ENCODE measurements at places on chromosomes 7 and 10.

DNA sequence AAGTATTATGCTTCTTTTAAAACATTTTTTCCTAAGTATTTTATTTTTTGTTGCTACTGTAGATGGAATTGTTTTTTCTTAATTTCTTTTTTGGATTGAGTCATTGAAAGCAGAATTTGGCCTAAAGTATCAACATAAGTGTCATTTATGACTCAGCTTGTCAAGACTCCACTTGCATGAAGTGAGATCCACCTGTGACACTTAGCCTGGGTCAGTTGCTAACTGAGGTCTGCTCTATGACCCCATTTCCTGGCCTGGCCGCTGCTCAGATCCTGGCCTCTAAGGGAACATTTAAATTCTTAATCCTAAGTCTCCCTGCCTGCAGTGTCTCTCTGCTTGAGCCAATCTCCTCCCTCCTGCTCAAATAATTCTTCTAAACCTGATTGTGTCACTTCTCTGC, 35.5 kb downstream of the TMEM270 start:
- no peak for DNase-seq

- DNase-seq, result no peak
These were observed 182.9 kb downstream of the SORCS1 start for GRCh38 chr10:106981452-106982075.

DNA sequence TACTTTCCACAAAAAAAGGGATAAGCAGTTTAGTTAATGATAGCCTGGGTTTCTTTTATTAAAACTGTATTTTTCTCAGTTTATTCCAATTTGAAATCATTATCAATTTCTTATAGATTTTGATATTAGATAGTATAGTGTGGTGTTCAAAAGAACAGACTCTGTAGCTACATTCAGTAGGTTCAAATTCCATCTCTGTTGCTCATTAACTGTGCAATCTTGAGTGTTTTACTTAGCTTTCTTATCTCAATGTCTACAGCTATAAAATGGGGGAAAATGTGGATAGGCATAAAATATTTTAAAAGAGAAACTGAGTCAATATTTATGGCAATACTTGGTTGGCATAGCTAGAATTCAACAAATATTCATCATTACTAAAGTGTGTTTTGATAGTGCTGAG, 86.9 kb upstream of the SEMA3A start:
- no peak for DNase-seq

DNA sequence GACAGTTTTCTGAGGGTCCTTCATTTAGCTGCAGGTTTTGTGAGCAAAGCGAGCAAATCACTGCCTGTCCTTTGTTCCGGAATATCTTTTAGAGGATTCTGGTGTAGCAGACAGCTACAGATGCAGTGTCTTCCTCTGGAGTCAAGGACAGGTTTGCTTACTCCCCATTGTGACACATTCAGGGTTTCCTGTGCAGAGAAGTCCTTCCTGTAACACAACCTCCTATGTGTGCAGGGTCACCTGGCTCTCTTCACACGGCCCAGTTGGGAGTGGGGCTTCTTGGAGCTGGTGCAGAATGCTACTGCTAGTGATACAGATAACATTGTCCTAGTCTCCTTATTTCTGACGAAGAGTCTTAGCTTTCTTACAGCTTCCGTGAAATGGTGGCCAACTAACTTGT, 47.9 kb downstream of the RBM33 start:
- DNase-seq, result no peak

GRCh38 chr7:107613948-107614347, 33.9 kb downstream of the BCAP29 start:
- DNase-seq, result no peak

- no peak for DNase-seq
These were observed 45.2 kb upstream of the TMEM213 start for GRCh38 chr7:138752518-138753149.

GRCh38 chr7:111953611-111954010, 252.6 kb downstream of the DOCK4 start:
- DNase-seq, result no peak

- no peak for DNase-seq
These were observed 2.6 kb upstream of the RASSF4 start for GRCh38 chr10:44956717-44957706.

GRCh38 chr7:116698930-116699721, 27.1 kb downstream of the MET start:
- DNase-seq, result no peak

GRCh38 chr7:875476-876076, 778 bp upstream of the GET4 start:
- no peak for DNase-seq

- DNase-seq, result no peak
These were observed 12.3 kb upstream of the IFT22 start for GRCh38 chr7:101333912-101334311.

Measured in AG08395 (cell line).